ENCODE measurements at places on chromosomes 1 and 21. TPM values are rescaled to one million over a fixed set of nuclear protein-coding genes. Genes with fewer than 3 reads are reported as not detected.

The LRRC7 gene
- total RNA-seq, result 0.19 TPM

The PRDM16 gene
- under 0.01 TPM for total RNA-seq

The CHIA gene
- not detected for total RNA-seq

The SVBP gene
- total RNA-seq, result 11.3 TPM

The OR2T33 gene
- total RNA-seq, result not detected

The H6PD gene
- 8.9 TPM for total RNA-seq

The HAO2 gene
- not detected for total RNA-seq

The F3 gene
- 3.5 TPM for total RNA-seq

The TPR gene
- 115 TPM for total RNA-seq

The PTGFR gene
- total RNA-seq, result 0.38 TPM
